CD4-positive, alpha-beta T cell treated with Interleukin-6 for 4 hours (primary cell): ENCODE measurements at places on chromosomes 6 and 20.
A peak's percentile ranks its signal among the peaks of the same experiment; 100 is the strongest.

- DNase-seq = no peak
Measured at GRCh38 chr6:137402143-137402680, 92.0 kb downstream of the OLIG3 start.

- no peak for DNase-seq
Measured at GRCh38 chr6:73667798-73668197, 14.0 kb upstream of the SLC17A5 start.

DNA sequence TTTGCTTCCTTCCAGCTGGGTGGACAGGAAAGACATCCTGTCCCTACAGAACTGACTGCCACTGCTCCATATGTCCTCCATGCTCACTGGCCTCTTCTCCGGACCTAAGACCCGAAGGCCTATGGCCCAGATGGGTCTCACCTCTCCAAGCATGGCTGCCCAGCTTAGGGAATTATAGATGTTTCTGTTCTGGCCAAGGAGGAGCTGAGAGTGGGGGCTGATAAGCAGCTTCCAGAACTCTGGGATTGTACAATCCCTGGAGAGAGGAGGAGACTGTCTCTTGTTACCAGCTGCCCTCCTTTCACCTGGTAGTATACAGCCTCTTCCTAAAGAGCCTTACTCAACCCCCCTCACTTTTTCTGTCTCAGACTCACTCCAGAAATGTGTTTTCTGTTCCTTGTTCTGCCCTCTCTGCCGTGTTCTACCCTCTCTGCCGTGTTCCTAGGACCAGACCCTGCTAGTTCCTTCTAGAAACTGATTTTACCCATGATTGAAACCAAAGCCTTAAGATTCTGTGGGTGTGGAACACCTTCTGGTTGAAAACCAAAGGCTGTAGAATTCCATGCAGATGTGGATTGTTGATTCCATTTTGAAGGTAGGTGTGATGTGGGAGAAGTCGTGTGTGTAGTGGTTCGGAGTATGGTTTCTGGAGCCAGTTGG lies 28.7 kb downstream of the ANKS1A start:
- DNase-seq = no peak

GRCh38 chr6:84763886-84764331 lies 489 bp downstream of the TBX18 start:
- no peak for DNase-seq

- no peak for DNase-seq
Measured at GRCh38 chr6:5279891-5280338, 18.6 kb downstream of the FARS2 start.

DNA sequence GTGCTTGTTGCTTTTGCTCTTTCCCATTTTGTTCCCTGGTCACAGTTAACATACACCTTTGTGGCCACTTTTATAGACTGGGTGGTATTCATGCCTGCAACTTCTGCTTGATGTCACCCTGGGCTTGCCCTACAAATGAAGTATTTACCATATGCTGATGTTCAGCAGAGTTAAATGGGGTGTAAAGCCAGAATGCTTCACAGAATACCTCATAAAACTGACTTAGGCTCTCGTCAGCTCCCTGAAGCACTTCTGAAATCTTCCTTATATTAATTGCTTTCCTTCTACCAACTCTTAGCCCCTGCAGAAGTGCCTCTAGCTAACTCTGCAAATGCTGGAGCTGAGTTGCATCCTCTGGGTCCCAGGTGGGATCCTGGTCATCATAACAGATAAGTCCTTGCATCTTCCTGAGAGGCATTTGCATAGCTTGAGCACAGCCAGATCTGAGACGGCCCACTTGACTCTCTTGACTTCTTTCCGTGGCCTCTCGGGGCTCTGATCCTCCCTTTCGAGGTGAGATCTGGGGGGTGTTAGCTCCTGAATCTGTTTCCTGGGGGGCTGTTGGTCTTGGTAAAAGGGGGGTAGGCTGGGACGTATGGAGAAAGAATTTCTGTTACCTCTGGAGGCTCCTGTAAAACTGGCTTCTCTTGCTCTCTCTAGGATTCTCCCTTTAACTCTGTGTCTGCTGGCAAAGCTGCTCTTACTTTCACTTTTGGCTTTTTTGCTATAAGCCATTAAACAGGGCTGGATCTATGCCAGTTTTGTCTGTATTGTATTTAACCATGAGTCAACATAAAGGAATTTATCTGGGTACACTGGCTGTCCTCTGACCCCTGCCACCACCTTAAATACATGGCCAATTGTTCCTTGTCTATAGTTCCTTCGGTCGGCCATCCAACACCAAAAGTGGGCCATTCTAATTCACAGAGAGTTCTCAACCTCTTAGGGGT lies 223.0 kb upstream of the SYNCRIP start:
- no peak for DNase-seq

DNA sequence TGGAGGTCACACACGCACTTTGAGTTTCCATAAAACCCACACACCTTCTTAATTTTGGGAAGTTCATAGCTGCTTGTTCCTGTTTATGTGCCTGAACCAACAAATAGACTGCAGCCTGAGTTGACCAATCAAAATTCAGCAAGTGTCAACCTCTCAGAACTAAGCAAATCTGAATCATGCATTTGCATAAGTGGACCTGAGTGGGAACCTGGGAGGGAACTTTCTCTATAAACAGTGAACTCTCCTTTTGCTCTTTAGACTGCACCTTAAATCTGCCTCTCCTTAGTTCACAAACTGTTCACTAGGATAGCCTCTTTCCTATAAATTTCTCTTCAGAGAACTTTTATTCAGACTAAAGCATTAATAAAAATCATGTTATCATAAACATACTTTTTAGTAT lies 37.9 kb downstream of the SLC17A1 start:
- DNase-seq = no peak

DNA sequence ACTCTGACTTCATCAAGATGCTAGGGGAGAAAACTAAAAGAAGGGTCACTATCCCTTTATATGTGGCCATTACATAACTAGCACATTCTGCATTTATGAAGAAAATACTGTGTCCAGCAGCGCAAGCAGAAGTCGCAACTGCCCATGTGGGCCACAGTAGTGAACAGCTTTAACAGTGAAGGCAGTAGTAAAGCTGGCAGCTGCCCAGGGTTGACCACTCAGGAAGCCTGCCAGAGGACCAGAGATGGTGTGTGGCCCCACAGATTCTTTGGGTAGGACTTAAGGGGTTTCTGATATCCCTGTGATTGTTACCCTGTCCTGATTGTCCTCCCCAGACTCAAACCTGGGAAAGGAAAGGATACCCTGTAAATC lies 88.3 kb upstream of the NT5E start:
- DNase-seq = no peak

GRCh38 chr6:88360203-88360797 lies 194.2 kb upstream of the CNR1 start:
- DNase-seq = no peak

DNA sequence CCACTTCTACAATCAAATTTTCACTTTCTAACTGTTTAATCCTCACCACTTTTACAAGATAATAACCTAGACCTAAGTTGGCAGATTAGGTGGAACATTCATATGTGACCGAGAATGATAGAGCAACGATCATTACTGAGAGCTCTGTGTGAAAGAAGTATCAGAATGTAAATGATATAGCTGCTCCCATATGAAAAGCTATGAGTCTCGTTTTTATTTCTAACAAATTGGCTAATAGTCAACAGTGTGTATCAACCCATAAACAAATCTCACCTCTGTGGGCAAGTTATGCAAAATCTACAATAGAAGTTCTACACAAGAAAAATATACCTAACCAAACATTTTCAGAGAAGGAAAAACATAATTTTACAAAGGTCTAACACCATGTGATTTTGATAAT lies 3.7 kb downstream of the LGSN start:
- no peak for DNase-seq

DNA sequence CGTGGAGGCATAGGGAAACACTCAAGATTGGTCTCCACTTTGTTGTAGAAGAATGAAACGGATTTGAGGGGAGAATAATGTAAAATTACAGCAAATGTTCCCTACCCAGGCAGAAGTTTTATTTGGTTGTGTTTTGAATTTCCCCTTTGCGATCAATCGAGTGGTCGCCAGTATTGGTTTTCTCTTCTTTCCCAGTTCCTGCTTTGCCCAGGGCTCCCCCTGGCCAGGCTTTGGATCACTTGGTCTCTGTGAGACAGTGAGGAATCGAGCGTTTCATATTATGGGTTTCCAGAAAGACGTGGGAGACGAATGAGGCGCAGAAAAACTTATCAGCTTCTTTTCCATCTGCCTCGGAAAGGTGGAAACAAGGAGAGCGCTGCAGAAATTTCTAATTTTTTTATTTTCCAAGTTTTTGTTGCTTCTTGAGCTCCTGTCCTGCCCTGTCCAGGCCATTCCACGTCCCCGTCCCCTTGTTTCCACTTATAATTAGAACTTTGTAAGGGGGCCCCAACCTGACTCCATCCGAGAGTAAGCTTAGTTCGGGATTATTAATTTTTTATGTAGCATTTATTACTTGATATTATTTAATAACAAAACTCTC lies 7.5 kb upstream of the TBX18 start:
- no peak for DNase-seq

- peak; percentile 6 for DNase-seq
Measured at GRCh38 chr6:137928286-137928685, 61.2 kb downstream of the TNFAIP3 start.

DNA sequence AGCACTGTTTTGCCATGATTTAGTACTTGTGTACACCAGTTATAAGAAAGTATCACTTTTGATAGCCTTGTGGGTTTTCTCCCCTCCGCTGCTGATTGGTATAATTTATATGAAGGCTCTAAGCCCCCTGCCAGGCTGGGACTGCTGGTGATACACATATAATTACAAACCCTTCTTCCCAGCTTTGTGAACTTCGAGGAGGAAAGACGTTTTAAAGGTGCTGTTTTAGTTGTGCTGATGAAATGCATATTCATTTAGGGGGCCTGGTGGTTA lies 246.2 kb downstream of the TAF4 start:
- DNase-seq = no peak

DNA sequence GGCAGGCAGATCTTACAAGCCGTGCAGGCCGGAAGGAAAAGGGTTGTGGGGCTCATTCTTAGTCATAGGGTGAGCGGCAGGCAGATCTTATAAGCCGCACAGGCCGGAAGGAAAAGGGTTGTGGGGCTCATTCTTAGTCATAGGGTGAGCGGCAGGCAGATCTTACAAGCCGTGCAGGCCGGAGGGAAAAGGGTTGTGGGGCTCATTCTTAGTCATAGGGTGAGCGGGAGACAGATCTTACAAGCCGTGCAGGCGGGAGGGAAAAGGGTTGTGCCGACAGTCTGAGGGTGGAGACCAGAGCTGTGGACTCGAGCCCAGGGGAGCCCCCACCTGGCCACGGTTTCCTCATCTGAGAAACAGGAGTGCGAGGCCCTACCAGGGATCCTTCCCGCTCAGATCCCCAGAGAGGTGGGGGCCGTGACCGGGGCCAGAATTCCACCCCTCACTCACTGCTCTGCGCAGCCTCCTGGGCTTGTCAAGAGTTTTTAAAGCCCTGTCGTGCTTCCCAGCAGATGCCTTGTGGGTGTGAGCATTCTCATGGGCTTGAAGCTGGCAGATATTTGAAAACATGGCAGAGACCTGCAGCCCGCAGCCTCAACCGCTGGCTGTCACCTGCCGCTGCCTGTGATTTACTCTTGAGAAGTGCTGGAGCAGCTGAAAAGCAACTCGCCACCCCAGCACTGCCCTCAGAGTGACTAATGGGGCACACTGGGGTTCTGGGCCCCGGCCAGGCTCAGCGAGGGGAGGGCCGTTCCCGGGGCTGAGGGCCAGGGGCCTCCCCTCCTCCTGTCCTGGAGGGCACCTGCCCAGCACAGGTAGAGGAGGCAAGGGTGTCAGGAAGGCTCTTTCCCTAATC lies 31.9 kb downstream of the NTSR1 start:
- peak; percentile 91 for DNase-seq

DNA sequence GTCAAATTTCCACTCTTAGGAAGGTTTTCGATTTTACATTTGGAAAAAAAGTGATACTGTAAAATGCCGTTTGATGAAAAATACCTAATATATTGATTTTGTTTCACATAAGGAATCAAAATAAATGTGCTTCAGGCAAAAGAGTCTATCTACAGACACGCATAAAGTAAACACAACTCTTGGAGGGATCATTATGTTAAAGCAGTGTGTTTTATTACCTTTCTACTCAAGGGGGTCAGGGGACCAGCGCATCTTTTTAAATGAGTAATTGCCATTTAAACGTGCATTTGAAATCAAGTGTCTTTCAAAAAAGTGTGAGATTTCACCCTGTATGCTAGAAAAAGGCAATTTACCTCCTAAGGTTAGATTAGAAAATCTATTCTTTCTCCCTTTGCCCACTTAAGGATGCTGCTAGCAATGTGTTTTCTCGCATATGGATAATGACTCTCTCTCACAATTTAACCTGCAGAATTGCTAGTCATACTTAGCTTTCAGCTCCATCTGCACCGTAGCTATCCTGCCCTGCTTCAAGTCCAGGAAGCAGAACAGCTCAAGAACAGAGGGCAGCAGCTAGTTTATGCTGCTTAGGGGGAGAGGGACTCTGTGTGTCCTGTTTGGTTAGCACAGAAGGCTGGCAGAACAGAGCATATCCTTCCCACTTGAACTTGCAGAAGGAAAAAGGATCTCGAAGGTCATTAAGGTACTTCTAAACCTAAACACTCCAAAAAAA lies 35.0 kb downstream of the NKAIN2 start:
- no peak for DNase-seq

DNA sequence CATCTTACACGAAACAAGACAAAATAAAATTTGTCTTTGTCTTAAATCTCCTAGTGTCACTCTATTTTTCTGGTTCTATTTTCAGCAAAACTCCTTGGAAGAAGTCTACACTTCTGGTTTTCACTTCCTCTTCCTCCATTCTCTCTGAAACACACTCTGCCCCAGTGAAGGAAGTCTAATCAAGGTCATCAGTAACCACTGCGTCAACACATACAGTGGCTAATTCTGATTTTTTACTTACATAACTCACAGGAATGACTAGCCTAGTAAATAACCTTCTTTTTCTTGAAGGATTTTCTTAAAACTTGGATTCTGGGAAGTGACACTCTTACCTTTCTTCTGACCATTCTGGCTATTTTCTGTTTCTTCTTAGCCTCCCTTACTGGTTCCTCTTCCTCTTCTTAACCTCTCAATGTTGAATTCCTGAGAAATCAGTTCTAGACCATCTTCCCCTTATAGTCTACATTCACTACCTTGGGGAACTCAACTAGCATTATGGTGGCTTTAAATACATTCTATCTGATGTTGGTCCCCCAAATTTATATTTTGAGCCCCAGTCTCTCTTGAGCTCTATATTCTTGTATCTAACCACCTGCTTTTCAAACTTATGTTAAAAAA lies 37.5 kb downstream of the AIG1 start:
- no peak for DNase-seq

- DNase-seq = peak; percentile 44
Measured at GRCh38 chr6:12150812-12151432, 138.8 kb downstream of the HIVEP1 start.
